ACHN (cell line): ENCODE measurements at places on chromosomes 4 and X.

- DNase-seq = no peak
These were observed 239.6 kb upstream of the VCX start for GRCh38 chrX:7603387-7603786.

DNA sequence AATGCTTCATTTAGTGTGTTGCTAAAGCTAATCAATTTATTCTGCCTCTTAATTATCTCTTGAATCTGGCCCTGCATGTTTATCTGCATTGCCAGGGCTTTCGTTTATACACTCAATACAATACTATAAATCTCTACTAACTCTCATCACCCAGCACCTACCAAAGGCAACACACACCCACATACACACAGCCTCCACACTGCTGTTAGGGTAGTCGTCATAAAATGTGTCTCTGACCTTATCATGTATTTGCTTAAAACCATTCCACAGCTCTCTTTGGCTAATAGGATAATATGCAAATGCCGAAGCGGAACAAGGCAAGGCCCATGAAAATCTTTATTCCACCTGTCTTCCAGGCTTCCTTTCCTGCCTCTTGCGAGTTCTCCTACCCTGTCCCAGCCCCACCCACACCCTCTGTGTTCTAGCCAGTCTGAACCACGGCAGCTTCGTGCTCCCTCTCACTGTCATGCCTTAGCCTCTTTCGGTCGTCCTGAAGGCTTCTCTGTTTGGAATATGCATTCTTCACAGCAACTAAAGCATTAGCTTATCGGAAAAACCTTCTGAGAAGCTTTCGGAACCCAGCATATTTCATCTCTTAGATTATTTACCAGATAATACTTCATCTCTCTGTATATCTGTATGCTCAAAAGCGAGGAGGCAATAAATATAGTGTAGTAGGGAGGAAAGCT lies 333.5 kb downstream of the TENM3 start:
- no peak for DNase-seq

DNA sequence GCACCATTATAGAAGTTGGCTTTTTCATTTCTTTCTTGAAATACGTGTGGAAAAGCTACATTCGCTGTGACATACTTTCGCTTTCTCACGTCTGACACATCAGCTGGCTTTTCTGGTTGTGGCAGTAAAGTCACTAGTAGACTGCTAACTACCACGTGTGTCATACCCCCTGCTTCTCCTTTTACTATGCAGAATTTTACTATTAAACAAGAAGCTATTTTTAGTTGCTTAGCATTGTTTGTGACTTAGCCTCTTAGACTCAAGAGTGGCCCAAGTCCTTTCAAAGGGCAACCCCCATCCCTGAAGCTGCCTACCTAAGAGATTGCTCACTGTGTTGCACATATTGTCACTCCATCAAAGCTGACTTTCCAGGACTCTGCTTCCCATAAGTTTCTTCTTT lies 2.1 kb upstream of the IL2 start:
- peak; percentile 32 for DNase-seq

DNA sequence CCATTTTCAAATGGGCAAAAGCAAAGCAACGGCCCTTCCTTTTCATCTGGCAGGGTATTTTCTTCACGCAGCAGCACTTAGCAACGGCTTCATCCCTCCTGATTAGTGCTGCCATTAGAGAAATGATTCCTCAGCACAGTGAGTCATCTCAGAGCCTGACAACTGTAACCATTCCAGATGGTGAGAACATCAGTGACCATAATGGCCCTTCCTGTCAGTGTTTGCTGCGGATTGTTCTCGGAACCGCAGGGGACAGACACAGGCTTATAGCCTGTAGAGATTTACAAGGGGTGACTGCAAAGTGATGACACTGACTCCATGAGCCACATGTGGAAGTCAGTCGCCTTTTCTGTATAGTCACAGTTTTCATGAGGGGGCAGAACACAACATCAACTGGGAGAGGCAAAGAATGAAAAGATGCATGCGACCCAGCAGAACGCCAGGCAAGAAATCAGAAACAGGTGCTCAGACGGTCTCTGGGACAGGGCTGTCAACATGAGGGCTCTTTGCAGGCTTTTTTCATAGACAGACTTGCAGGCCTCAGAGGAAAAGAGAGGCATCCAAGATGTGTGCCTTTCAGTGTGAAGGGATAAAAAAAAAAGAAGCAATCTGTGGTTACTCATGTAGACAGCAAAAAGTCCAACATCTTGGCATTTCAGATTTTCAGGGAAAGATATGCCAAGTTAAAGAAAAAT lies 69.9 kb upstream of the FBXW7 start:
- DNase-seq = no peak

- DNase-seq = no peak
These were observed 193.7 kb downstream of the PPP3CA start for GRCh38 chr4:101153653-101154052.

GRCh38 chrX:53256446-53257041 lies 24.8 kb downstream of the IQSEC2 start:
- DNase-seq = no peak

GRCh38 chrX:51975360-51975759 lies 81.9 kb downstream of the MAGED1 start:
- DNase-seq = no peak

DNA sequence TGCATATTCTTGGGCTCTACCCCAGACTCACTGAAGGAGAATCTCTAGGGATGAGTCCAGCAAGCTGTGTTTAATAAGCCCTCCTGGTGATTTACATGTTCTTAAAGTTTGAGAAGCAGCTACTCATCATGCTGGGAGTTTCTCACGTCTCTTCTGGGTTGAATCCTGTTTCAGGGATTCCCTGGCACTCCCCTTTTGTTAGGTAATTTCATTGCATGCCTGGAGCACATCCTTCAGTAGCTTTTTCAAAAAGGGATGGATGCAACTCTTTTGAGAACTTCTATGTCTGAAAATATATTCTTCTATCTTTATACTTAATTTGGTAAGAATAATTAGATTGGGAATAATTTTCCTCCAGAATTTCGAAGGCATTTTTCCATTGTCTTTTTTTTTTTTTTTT lies 4.4 kb downstream of the EVC start:
- DNase-seq = no peak

DNA sequence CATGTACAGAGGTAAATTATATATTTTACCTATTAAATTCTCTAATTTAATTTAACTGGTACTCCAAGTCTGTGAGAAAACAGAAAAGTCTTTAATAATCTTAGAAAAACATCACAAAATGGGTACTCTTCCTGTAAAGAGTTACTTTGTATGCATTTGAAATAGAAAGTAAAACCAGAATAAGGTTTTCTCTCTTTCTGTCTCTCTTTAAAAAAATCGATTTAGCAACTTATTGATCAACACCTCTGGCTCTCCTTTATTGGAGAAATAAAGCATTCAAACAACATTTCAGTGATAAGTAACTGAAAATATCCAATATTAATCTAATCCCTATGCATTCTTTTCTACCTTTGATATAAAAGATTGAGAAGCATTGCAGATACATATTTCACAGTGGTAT lies 27.4 kb downstream of the ATOH1 start:
- DNase-seq = no peak

DNA sequence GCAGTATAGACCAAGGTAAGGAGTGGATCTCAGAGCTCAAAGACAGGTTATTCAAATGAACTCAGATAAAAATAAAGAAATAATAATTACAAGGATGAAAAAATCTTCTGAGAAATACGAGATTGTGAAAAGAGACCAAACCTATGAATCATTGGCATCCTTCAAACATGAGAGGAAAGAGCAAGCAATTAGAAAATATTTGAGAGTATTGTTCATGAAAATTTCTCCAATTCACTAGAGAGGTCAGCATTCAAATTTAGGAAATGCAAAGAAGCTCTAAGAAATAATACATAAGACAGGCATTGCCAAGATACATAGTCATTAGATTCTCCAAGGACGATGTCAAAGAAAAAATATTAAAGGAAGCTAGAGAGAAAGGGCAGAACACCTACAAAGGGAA lies 93.5 kb upstream of the GALNTL6 start:
- no peak for DNase-seq

DNA sequence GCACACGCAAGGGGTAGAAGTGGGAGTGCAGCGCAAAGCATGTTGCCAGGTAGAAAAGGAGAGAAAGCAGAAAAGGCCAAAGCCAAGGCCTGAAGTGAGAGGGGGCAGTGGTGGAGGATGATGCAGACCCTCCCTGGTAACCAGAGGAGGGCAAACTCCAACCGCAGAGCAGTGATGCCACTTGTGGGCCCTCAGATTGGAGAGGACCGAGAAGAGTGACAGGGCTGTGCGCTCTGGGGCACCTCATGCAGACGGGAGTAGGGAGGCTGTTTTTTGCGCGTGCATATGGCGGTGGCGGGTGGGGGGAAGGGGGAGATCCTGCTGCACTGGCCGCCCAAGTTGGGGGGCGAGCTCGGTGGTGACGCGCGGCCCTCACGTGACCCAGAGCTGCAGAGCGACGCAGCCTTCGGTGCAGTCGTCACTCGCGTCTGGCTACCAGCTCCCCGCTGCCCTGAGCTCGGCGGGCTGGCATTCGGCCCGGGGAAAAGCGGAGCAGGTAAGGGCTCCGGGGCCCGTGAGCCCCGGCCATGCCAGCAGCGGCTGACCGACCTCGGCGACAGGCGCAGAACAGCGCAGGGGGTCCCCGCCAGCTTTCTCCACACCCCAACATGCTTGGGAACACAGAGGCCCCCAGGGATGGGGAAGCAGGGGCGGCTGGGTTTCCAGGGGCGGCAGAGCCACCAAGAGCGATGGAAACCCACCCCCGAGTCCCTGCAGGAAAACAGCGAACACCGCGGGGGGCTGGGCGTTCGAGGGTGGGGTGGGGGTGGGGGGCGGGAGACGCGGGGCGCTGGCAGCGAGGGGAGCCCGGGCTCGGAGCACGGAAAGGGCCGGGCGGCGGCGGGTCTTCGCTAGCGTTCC lies at the start of gene BEX3:
Gene BEX3, plus strand, starts transcription at position 421 of the 861 bp plus-strand sequence. CDS start 984 bp downstream, outside the sequence.
- DNase-seq = peak; percentile 21

- DNase-seq = no peak
These were observed 33.0 kb downstream of the NAT8L start for GRCh38 chr4:2091990-2092668.

- no peak for DNase-seq
These were observed 326.5 kb downstream of the ASMT start for GRCh38 chrX:1941321-1941720.

DNA sequence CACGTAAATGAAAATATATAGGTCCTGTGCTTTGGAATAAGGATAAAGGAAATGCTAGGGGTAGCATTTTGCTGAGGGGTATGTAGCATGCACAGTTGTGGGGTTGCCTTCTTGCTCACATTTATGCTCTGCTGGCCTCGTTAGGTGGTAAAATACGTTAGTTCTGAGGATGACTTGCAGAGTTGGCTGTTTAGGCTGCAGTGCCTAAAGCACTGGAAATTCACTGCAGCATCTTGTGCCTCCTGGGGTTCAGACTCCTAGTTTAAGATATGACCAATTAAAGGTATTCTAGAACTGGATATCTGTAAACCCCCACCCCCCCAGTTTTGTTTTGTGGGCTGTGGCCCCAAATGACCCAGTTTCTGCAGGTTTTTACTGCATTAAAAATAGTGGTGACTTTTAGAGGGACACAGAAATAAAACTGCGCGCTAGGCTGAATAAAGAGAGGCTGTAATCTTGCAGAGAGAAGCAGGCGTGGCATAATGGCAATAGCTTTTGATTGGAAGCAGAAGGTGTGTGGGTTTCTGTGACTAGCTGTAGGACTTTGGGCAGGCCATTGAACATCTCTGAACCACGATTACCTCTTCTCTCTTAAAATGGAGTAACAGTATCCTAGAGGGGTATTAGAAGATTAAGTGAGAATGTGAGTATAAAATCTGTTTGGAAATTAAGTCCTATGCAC lies 79.3 kb downstream of the REPS2 start:
- DNase-seq = no peak

DNA sequence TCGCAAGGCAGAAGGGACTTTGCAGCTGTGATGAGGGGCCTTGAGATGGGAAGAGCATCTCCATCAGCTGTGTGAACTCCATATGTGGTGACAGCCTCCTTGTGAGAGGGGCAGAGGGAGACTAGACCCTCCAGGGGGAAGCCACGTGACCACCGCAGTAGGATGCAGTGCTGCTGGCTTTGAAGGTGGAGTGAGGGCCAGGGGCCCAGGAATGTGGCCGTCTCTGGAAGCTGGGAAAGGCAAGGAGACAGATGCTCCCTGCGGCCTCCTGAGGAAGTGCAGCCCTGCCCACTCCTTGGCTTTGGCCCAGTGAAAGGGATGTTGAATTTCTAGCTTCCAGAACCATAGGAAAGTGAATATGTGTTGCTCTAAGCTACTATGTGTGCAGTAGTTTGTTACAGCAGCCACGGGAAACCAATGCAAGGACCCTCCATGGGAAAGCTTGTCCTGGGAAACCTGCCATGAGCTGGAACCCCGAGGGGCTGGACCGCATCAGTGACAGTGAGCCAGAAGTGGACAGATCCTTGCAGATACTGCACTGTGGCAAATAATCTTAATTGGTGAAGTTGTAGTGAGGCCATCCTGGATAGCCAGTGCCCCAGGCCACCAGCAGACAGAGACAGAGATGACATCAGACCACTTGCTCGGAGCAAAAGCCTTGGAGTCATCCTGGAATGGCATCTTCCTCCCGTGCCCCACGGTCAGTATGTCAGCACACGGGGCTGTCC lies 35.4 kb upstream of the SORCS2 start:
- DNase-seq = peak; percentile 9

DNA sequence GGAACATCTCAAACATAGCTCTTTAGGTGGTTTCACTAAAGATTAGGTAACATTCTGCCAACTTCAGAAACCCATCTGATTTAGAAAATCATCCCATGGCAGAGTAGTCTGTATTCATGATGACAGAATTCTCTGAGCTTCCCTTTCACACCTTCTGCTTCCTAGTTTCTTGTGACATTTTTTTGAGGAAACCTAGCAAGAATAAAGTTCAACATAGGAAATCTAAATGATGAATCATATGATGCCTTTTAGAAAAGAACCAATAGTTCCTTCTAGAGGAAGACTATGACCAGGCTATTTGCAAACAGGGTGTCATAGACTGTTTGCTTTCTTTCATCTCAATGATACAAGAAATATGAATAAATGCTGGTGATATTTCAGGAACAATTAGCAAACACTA lies 49.8 kb upstream of the CAMK2D start:
- DNase-seq = no peak

DNA sequence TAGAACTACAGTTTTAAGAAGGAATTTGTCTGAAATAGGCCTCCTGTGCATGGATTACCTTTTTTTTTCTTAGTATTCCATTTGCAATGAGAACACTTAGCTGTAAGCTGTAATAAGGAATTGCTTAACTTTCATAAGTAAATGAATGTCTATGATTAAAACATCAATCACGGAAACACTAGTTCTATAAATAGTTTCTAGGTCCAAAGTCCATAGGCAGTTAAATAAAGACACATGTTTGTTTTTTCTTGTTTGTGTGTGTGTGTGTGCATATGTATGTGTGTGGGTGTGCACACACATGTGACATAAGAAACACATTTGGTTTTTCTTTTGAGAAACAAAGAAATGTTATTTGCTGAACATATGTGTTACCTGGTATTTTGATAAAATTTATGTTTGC lies 11.2 kb downstream of the GPRIN3 start:
- DNase-seq = no peak

- no peak for DNase-seq
These were observed 10.0 kb upstream of the APELA start for GRCh38 chr4:164866817-164867490.

- DNase-seq = no peak
These were observed 167.3 kb upstream of the LEF1 start for GRCh38 chr4:108336076-108336475.
